Coronary artery (tissue), 2 donors: ENCODE measurements at places on chromosomes 3 and 15.

GRCh38 chr15:32843219-32843815, 125.5 kb downstream of the GREM1 start:
- no peak for DNase-seq

- no peak for DNase-seq
These were observed 270.3 kb upstream of the LRRFIP2 start for GRCh38 chr3:37444696-37445095.

GRCh38 chr3:21920421-21920861, 169.4 kb upstream of the ZNF385D start:
- DNase-seq: no peak

- no peak for DNase-seq
These were observed 134.3 kb upstream of the LRRN1 start for GRCh38 chr3:3664935-3665334.

DNA sequence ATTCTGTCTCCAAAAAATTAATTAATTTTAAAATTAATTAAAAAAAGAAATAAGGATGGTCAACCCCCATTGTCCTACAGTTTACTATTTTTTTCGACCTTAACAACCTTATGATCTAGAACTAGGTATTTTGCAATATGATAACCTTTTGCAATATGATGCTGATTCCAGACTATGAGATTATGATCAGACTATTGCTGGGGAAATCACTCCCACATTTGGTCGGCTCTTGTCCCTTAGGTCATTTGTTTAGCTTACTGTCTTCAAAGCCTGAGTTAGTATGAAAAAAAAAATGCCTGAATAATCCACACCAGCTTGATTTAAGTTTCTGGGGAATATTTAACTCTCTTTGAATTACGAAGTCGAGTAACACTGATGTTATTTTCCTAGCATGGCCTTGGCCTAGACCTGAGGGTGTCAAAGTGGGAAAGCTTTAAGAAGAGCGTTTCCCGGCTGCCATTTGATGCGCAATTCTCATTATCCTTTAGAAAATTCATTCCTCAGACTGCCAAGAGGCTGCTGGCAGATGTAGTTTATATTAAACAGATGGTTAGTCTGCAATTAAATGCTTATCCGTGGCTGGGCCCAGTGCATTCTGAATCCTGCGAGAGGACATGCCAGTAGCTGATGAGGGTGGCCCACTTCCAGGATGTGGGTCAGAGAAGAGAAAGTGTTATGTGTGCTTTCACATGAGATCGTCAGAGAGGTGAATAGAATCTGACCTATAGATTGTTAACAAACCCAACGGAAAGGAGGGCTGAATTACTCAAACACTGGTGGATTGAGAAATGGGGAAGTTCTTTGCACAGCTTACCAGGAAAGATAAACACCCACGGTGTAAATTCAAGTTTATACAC, 496.0 kb upstream of the THBS1 start:
- no peak for DNase-seq

- no peak for DNase-seq
These were observed 10.4 kb upstream of the ACAP2 start for GRCh38 chr3:195453236-195453635.

GRCh38 chr15:43903864-43904290, 77.1 kb downstream of the WDR76 start:
- no peak for DNase-seq

DNA sequence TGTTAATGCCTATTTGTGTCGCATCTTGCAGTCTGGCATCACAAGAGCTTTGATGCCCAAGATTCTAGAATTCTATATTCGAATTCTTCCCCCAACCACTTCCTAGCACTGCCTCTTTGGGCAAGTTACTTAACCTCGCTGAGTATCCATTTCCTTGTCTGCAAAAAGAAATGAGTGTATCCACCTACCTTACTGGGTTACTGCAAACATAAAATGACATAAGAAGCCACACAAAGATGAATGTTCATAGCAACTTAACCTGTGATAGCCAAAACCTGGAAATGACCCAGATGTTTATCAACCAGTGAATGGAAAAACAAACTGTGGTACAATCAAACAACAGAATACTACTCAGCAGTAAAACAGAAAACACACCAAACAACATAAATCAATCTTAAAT, 24.9 kb downstream of the RFTN1 start:
- DNase-seq: no peak

GRCh38 chr3:57163751-57164150, 1.4 kb downstream of the IL17RD start:
- no peak for DNase-seq

GRCh38 chr3:80023010-80023409, 255.2 kb upstream of the ROBO1 start:
- no peak for DNase-seq

GRCh38 chr3:134299185-134299887, 48.7 kb upstream of the RYK start:
- DNase-seq: no peak

DNA sequence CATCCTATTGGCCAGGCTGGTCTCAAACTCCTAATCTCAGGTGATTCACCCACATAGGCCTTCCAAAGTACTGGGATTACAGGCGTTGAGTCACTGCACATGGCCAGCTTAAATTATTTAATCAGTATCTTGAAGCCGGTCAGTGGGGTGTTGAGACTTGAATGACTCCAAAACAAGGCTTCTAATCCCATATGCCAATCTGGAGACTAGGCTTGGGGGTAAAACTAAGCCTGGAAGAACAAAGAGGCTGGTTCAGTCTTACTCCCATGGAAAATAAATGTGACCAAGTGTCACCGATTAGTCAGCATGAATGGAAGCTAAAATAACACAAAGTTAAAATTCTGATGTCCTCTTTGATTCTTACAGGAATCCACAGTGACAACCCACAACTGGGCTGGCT, 509.1 kb downstream of the FOXP1 start:
- DNase-seq: no peak

GRCh38 chr3:38126121-38126892, 10.6 kb downstream of the ACAA1 start:
- DNase-seq: peak; percentile 55

DNA sequence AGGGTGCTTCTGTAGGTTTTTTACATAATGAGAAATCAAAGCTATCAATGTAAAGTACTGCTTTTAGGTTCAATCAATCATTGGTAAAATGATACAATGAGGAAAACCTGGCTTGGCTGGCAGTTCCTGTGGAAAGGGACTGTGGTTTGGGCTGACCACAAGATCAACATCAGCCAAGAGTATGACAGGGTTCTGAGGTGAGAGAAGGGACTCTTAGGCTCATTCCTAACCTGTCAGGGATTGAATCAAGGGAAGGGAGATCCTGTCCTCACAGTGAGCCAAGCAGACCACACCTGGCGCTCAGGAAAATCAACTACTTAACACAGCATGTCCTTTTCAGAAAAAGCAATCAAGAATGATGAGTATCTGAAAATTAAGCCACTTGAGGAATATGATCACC, 111.1 kb downstream of the MAGI1 start:
- no peak for DNase-seq

DNA sequence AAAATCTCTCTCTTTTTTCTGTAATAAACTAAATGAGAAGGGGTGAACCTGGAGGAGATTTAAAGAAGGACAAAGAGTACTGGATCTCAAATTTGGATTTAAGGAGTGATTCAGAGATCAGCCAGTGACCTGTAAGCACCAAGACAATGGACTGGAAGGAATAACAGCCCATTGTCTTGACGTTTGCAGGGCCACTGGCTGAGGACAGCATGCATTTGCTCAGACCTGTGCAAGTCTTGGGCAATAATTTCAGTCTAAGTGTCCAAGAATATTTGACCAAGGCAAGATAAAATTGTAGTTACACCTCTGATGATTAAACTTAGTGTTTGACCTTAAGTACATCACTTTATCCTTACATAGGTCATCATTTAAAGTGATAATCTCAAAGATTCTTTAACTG, 55.8 kb upstream of the OSTN start:
- no peak for DNase-seq

DNA sequence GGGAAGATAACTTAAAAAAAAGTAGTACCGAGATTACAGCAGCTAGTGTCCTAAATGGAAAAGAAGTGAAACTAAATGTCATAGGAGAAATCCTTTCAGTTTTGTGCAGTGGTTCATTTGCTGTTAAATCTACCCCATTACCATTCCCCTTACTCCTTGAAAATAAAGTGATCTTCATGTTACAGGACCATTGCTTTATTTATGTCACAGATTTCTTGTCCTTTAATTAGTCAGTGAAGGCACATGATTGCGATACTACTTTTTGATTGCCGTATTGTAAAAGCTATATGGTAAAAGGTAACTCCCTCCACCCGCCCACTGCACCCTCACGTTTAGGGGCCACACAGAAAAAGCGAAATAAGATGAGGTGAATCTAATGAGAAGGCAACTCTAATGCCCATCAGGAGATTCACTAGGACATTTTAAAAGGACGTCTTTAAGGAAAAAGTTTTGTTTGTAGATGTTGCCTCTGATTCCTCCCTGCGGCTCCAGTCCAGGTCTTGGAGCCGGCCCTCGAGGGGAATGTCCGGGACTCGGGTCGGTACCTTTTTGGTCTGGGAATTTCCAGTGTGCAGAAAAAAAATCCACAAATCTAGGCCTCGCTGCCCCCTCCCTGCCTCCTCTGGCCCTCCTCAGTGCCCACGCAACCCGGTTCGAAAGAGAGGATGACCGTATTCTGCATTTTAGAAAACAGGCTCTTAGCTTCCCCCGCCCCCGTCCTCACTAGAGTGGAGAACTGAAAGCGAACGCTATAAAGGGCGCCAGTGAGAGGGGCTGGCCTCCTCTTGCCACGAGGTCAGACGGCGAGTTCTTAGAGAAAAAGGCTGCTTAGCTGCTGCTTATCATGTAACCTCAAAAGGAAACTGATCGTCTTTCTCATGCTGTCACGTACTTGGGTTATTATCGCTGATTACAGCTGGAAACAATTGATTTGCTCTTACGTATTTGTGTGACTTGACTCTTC, 21.8 kb upstream of the NFKBIZ start:
- DNase-seq: peak; percentile 87

DNA sequence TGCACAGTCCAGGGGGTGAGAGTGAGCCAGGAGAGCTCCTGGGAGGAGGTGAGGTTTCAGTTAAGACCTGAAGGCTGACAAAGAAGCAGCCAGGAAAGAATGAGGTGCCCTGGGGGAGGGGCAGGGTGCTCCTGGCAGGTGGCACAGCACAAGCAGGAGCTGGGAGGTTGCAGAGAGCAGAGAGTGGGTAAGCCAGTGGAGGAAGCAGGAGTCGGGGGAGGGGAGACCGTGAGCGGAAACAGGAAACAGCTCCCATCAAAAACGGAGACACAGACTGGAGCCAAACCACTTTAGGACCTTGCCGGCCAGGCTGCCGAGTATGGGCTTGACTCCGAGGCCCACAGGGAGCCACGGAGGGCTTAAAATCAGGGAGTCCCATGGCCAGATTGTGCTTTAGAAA, 12.1 kb upstream of the FBLN2 start:
- DNase-seq: no peak
